ENCODE measurements at places on chromosomes 5 and 9. TPM values are rescaled to one million over a fixed set of nuclear protein-coding genes. Genes with fewer than 3 reads are reported as not detected.

- DNase-seq, result peak; percentile 38
Observed at GRCh38 chr5:179269781-179270543, 75.3 kb downstream of the ADAMTS2 start.

DNA sequence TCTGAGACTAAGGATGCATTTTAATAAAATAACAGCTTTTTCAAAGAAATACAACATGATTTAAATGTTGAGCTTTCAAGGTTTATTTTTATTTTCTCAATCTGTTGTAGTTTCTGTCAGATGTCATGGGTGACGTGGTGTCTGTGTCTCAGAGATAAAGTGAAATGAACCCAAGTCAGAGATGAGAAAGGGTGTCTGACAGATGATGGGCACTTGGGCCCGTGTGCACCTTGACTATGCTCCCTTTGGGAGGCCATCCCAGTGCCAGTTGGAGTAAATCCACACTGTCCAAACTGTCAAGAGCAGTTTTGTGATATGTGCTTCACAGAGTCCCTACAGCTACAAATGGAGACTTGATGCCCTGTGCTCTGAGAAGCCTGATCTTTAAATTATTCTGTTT is 536.9 kb upstream of the FAM174A start:
- no peak for DNase-seq

- peak; percentile 29 for DNase-seq
Observed at GRCh38 chr9:126151031-126151685, 175.5 kb upstream of the MVB12B start.

- DNase-seq, result no peak
Observed at GRCh38 chr9:3018691-3019230, 174.9 kb upstream of the PUM3 start.

GRCh38 chr5:68180121-68181038 is 35.2 kb upstream of the PIK3R1 start:
- no peak for DNase-seq

DNA sequence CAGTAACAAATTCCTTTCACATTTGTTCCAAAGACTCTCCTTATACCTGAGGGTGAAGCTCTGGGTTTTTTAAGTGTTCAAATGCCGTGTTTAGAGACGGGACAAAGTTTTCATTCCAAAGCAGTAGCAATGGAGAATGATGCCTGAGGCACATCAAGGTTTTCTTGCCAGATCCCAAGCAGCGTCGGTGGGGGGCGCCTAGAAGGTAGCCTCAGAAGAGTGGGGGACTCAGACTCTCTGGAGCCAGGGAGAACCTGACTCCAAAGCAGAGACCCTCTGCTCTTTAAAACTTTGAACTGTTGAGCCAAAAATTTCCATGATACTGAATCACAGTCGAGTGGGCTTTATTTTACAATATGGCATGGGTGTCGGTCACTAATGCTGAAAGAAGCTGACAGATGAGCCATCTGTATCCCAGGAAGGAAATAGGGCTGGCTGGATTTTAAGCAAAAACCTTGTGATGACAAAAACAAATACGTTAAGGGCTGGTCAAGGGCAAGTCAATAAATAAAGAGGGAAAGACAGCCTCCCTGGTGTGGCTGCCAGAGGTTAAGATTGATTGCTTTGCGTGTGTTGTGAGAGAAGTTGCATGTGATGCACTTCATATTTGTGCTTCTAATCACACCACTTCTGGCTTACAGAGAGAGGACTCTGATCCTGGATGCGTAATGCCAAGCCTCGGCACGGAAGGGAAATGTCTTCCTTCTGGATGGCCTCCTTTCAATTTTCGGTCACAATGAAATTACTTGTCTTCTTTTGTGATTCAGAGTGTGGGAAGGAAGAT is 161.1 kb upstream of the EFNA5 start:
- DNase-seq, result no peak

- no peak for DNase-seq
Observed at GRCh38 chr5:142794537-142794936, 24.4 kb downstream of the ARHGAP26 start.

DNA sequence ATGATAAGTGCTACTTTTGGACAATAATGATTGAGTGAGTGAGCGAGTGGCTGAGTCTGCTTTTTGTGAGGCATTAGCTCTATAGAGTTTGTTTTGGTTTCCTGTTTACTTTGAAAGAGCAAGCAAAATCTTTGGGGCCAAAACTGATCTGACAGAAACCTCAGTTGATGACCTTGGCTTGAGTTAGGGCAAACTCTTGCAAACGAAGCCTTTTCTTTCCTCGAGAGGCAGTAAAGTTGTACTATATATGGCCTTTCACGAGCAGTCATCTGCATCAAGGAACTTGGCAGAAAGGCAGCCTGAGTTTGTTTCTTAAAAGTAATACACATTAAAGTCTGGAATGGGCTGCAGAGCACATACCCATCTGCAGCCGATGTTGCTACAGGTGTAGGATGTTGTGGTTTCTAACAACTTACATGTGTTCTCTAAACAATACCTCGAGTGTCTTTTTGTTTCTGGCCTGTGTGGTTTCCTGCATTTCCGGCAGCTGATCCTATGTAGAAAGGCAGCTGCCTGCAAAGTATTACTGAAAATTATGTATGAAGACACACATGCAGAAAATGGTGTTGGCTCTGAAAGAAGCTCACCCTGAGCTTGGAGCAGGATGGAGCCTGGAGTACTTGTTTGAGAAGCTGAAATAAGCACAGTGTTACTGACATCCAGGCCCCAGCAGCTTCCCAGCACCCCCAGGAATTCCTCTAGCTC is 60.8 kb downstream of the FOXD1 start:
- no peak for DNase-seq

DNA sequence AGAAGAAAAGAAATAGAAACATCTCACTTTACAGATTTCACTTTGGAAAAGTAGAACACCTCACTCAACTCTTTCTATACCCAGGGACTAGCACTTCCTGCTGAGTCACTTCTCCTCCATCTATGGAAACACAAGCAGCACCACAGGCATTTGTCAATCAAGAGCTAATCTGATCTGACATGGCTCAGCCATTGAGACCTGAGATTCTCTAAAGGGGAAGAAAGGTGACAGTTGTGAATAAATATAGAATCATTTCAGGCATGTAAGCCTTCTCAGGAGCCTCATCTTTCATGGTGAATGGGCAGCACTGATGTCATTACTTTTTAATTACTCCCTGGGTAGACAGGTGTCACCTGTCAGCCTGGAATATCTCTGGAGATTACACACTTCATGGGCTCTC is 559.8 kb downstream of the HINT1 start:
- no peak for DNase-seq

DNA sequence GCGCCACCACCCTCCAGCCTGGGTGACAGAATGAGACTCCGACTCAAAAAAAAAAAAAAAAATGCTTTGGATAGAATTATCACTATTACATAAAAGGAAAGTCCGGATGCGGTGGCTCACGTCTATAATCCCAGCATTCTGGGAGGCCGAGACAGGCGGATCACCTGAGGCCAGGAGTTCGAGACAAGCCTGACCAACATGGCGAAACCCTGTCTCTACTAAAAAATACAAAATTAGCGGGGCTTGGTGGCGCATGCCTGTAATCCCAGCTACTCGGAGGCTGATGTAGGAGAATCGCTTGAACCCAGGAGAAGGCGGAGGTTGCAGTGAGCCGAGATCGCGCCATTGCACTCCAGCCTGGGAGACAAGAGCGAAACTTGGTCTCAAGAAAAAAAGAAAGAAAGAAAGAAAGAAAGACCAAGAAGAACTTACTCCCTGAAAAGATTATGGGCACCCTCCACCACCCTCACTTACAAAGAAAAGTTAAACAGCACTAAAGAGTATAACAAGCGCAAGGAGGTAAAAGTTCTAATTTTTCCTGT is 17.8 kb downstream of the CDKN2A start:
- DNase-seq, result no peak

PNPLA7 gene
- total RNA-seq, result 9.7 TPM

Data from ureter (tissue), 1 donor.